Progenitor cell of endocrine pancreas (in vitro differentiated cells): ENCODE measurements at places on chromosomes 16 and 17.

DNA sequence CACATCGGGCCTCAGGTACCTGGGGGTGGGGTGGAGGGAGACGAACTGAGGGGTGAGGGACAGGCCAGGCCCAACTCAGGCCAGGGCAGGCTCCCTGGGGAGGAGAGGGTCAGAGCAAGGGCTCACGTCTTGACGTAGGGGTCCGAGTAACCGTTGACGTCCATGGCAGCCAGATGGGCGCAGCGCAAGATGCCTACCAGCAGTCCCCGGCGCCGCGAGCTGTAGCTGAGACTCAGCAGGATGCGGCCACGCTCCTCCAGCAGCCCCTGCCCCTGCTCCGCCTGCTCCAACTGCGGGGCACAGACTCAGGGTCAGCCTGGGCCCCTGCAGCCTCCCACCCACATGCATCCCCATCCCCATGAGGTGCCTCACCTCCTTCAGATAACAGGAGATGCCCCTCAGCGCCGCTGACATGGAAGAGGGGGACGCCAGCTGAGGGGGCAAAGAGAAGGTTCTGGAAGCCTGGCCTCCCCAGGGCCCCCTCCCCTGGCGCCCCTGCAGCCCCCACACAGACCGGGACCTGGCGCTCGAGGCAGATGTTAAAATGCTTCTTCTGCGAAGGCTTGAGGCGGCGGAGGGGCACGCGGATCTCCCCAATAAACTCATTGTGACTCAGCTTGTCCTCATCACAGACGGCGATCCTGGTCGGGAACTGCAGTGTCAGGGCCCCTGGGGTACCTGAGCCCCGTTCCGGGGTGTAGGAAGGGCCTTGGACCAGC lies 4.0 kb downstream of the DOC2A start:
- DNase-seq, result no peak

DNA sequence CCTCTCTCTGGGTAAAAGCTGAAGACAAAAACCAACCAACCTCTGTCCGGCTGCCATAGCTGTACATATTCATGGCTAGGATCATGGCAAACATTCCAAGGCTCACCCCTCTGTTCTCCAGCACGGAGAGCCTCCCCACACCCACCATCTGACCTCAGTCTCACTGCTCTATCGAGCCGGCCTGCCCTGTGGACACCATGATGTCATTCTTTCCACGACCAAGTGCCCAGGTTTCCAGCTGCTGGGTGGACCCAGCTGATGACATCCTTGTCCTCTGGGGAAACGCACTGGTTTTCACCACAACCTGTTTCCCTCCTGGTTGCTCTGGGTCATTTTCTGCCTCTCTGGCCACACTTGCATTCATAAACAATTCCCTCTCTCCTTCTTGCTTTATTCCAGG lies 67.7 kb downstream of the NDEL1 start:
- DNase-seq, result no peak

DNA sequence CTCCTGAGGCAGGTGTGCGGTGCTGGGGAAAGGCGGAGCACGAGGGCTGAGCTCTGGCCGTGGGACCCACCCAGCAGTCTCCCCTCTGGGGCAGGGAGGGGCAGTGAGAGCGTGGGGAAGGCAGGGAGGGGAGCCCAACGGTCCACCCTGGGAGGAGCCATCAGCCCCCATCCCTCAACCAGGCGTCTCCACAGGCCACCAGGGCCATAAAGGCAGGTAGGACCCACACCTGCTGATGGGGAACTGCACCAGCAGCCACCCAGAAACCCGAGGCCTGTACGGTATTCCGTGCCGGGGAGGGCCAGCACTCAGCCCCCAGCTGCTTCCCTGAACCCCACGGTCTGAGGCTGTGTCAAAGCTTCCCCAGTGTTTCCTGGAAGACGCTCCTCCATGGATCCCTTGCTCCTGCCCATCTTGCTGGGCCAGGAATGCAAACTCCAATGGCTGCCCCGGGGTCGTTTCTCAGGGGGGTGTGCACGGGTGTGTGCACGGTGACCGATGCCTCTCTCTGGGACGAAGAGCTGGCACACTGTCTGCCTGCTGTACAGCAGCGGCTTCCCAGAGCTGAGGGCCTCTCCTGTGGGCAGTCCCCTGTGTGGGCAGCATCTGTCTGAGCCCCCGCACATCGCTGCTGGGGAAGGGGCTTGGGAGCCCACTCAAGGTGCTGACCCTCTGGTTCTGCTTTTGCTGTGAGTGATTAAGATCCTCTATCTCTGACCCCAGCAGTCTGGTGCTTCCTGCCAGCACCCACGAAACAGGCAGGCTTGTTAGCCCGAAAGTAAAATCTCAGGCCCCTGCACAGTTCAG lies 17.2 kb upstream of the METRNL start:
- DNase-seq, result peak; percentile 9

DNA sequence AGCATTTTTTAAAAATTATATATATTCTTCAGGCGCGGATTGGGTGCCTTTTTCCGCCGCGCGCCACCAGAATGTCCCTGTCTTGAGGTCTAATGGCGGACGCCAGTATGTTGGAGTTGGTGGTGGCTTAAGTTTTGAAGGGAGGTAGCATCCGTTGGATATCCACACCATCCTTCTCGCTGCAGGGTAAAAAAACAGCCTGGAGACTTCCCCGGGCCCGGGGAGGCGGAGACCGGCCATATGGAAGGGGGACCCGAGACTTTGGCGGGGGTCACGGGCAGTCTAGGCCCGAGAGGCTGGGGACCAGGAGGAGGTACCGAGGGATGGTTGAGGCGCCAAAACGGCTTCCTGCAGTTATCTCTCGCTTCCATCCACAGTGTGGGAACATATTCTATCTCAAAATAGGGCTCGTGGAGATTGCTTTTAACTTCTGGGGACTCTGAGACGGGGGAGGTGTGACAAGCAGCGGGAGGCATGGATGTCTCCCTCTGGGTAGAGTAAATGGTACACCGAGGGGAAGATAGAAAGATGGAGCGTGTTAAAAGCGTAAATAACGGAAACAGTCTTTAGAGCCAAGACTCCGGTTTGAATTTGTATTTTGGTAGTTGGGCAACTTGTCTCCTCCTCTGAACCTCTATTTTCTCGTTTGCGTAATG lies at the start of gene SF3B3:
Gene SF3B3, plus strand, starts transcription at position 74 of the 656 bp plus-strand sequence. CDS start 2,841 bp downstream, outside the sequence.
- DNase-seq, result peak; percentile 36

DNA sequence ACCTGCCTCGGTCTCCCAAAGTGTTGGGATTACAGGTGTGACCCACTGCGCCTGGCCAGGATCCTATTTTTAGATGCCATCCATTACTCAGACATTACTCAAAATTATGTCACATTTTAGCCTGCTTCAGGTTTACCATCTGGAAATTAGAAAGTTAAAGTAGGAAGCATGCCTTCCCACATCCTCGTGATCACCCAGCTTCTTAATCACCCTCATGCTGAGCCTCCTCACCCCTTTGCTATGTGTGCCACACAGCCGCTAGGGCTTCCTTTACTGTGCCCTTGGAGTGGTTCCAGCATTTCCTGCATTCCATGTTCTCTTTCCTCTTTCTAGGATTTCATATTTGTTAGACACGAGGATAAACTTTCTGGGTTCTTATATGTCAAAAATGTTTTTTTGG lies 9.3 kb downstream of the ADORA2B start:
- no peak for DNase-seq

GRCh38 chr16:86714166-86714565 lies 135.8 kb downstream of the FOXL1 start:
- DNase-seq, result no peak

DNA sequence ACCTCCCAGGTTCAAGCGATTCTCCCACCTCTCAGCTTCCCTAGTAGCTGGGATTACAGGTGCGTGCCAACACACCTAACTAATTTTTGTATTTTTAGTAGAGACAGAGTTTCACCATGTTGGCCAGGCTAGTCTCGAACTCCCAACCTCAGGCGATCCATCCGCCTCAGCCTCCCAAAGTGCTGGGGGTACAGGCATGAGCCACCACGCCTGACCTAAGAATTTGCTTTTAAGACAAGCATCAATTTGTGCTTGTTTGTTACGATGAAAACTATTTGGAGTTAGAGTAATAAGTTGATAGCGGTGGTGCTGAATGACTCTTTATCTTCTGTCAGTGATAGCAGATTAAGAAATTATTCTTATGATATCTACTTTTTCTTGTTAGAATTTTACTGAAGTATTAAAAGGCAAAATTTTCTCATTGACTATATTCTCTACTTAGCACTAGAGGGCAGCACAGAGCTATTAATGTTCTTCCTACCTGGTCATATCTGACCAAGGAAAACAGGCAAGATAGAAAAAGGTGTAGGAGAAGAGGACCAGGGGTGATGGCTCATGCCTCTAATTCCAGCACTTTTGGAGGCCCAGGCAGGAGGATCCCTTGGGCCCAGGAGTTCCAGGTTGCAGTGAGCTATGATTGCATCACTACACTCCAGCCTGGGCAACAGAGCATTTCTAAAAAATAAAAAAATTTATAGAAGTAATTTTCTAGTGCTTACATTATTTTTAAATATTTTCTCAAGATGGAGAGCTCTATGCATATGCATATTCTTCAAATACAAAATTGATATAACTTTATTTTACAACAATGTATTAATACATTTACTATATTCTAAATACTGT lies 24.5 kb downstream of the STXBP4 start:
- DNase-seq, result no peak

DNA sequence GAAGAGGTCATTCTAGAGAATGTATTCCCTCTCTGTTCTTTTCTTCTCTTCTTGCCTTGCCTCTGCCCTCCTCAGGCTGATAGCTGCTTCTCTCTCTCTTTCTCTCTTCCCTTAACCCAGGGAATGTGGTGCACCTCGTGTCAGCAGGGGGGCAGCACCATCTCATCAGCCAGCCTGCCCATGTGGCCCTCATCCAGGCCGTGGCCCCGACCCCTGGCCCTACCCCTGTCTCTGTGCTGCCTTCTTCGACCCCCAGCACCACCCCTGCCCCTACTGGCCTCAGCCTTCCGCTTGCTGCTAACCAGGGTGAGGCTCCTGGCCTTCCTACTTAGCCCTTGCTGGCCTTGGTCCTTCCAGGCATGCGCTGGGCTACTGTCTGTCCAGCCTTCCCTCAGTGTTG lies 23.5 kb downstream of the SRCAP start:
- no peak for DNase-seq

GRCh38 chr17:228951-229708 lies 47.7 kb upstream of the DOC2B start:
- no peak for DNase-seq

- no peak for DNase-seq
Measured at GRCh38 chr17:64676763-64677162, 14.7 kb upstream of the SMURF2 start.

DNA sequence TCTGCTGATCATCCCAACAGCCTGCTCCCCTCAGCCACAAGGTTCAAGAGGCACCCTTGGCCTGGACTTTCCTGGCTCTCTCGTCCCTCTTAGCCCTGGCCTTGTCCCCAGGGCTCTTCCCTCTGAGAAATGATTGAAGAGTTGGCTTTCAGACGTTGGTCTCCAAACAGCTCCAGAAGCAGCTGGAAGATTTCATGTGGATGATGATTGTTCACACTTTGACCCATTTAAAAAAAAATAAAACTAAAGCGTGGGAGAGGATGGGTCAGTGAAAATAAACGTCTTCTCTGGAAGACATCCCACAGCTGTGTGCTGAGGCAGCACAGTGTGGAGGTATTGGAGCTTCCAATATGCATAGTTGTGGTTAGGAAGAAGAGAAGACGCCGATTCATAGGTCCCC lies 54.7 kb upstream of the CDH11 start:
- DNase-seq, result no peak

- DNase-seq, result no peak
Measured at GRCh38 chr17:29444589-29444988, 54.4 kb downstream of the TAOK1 start.

- DNase-seq, result no peak
Measured at GRCh38 chr17:57881783-57882351, 32.0 kb upstream of the MRPS23 start.

- no peak for DNase-seq
Measured at GRCh38 chr17:55440391-55440790, 18.8 kb upstream of the MMD start.

- no peak for DNase-seq
Measured at GRCh38 chr17:77881545-77881944, 77.0 kb upstream of the TNRC6C start.

GRCh38 chr17:82856361-82856760 lies 16.5 kb upstream of the ZNF750 start:
- DNase-seq, result no peak

DNA sequence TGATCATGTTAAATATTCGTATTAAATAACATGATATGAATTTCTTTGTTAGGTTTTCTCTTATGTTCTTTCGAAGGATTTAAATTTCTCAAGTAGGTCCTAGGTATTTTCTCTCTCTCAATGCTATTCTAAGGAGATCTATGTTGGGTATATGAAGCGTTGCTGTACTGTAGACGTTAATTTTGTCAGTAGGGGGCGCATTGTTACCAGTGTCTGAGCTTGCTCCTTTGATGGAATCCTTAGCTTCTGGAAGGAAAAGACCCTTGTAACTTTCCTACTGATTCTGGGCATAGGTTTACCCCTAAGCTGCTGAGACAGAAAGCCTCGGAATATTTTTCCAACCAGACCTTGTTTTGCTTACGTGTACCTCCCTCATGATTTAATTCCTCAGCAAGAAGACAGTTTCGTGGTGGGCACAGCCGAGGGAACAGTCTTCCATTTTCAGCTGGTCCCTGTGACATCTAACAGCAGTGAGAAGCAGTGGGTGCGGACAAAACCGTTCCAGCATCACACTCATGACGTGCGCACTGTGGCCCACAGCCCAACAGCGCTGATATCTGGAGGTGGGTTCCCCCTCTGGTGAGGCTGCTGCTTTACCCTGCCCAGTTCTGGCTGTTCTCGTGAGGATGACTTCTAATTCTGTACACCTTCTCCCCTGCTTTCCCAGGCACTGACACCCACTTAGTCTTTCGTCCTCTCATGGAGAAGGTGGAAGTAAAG lies 17.9 kb downstream of the UTP4 start:
- DNase-seq, result peak; percentile 37
